ENCODE measurements at places on chromosomes 12 and 14.

DNA sequence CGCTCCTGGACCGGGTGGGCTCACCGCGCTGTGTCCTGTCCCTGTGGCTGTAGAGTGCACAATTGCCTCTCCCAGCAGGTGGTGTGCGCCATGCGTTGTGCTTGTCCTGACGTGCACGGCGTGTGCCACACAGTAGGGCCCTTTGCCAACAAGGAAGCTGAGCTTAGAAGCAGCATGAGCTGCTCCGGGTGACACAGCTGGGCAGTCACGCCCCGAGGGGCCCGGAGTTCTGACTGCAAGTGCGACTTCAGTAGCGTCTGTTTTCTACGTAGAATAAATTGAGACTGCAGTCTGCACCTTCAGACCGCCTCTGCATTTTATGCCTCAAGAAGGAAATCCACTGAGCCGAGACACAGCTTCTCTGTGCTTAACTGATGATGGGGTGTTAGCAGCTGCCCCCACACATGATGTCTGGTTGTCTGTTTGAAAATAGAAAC is 81.6 kb downstream of the ADGRD1 start:
- no peak for DNase-seq

- no peak for DNase-seq
Measured at GRCh38 chr12:45098766-45099165, 47.9 kb upstream of the DBX2 start.

GRCh38 chr12:189622-189962 is 24.4 kb downstream of the SLC6A12 start:
- DNase-seq = no peak

GRCh38 chr14:24377126-24377525 is 9.1 kb downstream of the NFATC4 start:
- no peak for DNase-seq

DNA sequence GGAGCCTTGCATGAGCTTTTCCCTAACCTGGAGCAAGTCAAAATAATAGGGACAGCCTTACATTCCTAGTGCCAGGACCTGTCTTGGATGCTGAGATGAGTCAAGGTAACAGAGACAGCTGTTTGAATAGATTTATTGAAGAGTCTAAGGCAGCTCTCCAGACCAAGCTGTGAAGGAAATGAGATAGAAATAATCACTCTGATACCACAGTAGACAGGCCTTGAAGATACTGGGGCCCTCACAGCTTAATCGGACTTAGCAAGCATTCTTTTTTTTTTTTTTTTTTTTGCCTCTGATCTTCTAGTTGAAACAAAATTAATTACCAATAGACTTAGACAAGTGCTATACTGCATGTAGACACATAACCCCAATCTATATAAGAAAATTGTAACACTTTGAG is 3.1 kb upstream of the RNASE9 start:
- no peak for DNase-seq

- no peak for DNase-seq
Measured at GRCh38 chr12:88558340-88558867, 21.9 kb downstream of the KITLG start.

DNA sequence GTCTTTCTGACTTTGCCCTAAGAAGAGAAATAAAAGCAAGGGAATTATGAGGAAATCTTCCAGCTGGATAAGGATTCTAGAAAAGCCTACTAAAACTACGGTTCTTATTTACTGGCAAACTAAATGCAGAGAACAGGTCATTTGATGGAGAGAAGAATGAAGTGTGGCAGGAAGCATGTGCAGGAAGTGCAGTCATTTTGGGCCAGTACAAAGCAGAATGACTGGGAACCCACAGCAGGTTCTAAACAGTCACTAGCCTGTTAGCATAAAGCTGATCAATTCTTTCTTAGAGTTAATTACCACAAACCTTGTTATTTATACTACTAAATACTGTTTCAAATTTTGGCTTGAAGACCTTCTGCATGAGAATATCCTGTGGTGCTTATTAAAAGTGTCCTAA is 36.7 kb downstream of the CFAP54 start:
- no peak for DNase-seq

- no peak for DNase-seq
Measured at GRCh38 chr14:82224610-82225009, 691.0 kb upstream of the SEL1L start.

- no peak for DNase-seq
Measured at GRCh38 chr12:107801150-107801549, 26.6 kb downstream of the ASCL4 start.

GRCh38 chr14:53766106-53766505 is 190.5 kb downstream of the BMP4 start:
- DNase-seq = no peak

DNA sequence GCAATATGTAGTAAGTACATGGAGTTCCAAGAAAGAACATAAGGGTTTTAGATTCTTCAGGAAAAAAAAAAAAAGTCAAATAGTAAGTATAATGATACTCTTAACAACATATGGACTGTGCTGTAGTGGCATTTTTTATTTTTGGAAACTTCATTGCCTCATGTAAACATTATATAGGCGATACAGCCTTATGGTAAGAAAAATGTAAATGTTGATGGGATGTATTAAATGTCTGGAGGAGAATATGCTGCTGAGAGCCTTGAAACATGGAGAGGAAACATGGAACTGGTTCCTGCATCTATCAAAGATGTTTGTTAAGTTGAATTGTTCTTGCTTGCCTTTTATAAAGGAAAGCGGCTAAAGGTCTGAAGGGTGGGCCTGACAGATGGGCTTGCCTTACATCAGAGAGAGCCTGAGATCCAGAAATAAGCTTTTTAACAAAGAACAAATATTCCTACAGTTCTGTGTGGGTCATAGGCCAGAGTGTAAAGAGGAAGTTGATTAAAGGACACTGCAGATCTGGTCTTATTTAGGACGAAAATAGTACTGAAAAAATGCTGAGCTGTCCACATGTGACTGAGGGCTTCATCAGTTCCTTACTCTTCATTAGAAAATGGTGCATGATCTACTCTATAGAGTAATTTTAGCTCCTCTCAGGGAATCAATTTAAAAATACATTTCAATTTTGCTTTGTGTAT is 448.1 kb upstream of the DCN start:
- DNase-seq = no peak

DNA sequence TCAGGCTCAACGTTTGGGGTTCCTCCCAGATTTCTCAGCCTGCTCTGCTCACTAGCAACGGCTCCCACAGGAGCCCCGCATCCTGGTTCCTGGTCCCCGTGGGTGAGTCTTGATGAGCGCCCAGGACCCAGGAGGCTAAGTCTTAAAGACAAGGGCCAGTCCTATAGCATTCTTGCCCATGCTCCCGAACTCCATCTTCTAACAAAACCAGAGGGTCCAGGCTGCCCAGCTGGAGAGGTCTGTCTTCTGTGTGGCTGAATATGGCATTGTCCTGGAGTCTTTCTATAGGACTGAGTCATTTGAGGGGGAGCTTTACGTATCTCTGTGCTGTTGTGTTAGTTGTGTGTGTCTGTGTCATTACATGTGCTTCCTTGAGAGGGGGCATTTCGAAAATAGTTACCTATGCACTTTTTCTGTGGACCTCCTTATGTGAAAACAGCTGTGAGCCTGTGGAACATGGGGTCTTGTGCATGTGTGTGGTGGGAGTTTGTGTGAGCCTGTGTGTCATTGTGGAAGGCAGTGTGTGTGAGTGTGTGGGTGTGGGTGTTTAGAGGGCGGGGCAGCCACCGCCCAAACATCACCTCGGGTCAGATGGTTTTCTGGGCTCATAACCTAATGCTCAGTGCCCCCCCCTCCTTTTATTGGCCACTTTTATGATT is 9.1 kb upstream of the TBX5 start:
- no peak for DNase-seq

DNA sequence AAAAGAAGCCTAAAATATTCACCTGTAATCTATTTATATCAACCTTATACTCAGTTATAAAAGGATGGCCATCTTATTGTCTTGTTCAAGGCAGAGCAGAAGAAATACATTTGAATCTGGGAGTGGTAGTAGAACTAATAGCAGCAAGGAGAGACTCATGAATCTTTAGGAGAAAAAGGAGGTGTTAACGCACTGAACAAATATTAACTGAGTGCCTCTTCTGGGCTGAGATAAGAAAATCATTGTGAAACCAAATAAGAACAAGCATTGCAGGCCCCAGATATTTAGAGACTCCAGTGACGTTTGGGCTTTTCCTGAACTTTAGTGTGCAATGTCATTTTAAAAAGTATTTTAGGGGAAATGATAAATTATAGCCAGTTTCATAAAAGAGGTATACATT is 790.6 kb downstream of the DIO2 start:
- DNase-seq = no peak

DNA sequence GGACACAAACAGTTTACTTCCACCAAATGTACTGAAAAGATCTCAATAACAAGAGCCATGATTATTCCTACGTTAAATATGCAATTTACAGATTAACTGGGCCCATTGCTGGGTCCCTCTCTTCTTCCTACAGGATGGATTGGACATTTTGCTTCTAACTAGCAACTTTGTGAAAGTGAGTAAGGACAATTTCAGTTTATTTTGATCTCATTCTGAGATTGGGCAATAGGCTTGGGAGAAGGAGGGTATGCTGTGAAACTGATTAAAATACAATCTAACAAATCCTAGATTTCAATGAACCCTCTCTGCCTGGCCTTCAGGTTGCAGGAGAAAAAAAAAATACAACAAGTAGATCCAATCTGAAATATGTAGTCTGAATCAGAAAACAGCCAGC is 121.5 kb downstream of the PRKD1 start:
- DNase-seq = no peak

GRCh38 chr12:73262788-73263381 is 990.7 kb downstream of the TRHDE start:
- DNase-seq = no peak

- DNase-seq = no peak
Measured at GRCh38 chr14:71996610-71997009, 64.4 kb downstream of the RGS6 start.

- no peak for DNase-seq
Measured at GRCh38 chr14:92647797-92648279, 100.6 kb downstream of the LGMN start.

DNA sequence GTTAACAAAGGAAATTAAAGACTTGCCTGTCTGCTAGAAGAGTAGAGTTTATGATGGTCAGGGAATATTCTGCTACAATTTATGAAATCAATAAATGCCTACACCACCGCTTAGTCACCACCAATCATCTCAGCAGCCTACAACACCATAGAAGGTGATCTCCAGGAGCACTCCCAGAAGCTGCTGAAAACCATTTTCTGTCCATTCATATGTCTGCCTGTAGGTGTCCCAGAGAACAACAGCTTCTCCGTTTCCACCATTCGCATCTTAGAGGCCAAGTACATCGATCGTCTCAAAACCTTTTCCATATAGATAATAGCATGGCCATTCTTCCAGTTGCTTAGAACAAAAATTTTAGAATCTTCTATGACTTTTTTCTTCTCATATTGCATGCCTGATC is 303.4 kb downstream of the KCNC2 start:
- DNase-seq = no peak

- DNase-seq = no peak
Measured at GRCh38 chr12:5904969-5905368, 40.1 kb downstream of the ANO2 start.

- no peak for DNase-seq
Measured at GRCh38 chr14:61098721-61099120, 117.7 kb downstream of the SLC38A6 start.

GRCh38 chr14:73026845-73027542 is at the start of gene ZFYVE1:
Gene ZFYVE1 (minus strand): TSS chr14:73027106. CDS start chr14:73024508, 2,598 bp downstream.
- DNase-seq = peak; percentile 79

GRCh38 chr12:80064269-80064668 is 35.1 kb upstream of the OTOGL start:
- no peak for DNase-seq
